ENCODE measurements at places on chromosomes 6 and 20.

DNA sequence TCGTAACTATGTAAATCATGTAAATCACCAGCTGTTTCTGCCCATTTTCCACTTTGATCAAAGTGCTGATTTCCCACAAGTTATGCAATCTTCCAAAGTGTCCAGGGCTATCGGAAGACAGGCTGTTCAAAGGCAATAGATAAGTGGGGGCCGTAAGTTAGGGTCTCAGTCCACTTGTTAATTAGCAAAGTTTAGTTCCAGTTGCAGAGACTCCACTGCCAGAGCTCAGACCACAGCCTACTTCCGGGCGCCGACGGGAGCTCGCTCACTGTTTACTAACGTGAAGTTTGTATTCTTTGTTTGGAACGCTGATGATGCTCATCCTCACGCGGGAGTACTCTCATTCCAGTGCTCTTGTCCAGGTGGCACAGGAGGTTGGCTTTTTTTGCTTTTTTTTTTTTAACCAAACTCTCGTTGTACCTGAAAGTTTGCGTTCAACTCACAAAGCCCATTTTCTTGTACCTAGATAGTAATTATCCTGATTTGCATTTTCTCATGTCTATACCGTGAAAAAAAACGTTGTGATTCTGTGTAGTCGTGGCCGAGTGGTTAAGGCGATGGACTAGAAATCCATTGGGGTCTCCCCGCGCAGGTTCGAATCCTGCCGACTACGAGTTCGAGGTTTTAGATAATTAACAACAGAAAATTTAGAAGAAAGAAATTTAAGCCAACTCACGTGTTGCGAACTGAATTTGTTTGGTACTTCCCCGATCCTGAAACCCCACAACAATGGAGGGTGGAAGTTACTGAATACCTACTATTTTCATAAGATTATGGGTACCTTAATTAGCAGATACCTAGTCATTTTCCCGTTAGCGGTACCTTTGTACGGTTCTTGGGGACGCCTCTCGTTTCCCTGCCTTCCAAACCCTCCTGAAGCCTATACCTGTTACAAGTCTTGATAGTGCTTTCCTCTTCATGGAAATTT lies 29.9 kb upstream of the ZNF184 start:
- DNase-seq = peak; percentile 44

DNA sequence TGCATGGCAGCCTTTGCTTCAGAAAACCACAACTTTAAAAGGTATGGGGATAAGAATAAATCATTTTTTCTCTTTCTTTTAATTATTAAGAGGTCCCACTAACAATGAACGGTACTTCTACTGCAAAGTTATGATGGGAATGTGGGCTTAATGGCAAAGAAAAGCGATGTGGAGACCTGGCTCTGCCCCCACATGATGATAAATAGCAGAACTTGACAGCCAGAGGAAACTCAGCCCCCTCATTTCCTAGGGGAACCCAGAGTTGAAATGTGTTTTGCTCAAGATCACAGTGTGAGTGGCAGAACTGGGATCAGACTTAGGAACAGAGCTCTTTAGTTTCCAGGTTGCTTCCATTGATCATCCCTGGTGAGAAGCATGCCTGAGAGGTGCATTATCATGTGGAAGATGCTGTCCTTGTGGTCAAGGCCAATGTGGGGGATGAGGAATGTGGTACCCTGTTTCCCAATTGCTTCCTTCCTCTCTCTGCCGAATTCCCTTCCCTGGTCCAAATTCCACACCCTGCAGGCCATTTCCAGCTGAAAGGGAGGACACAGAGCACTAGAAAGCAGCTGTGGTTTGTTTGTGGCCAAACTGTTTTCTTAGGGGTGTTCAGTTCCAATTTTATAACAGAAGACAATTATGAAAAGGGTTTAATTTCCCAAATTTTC lies 66.0 kb downstream of the BACH2 start:
- no peak for DNase-seq

GRCh38 chr6:107436881-107437280 lies 22.5 kb downstream of the PDSS2 start:
- DNase-seq = no peak

DNA sequence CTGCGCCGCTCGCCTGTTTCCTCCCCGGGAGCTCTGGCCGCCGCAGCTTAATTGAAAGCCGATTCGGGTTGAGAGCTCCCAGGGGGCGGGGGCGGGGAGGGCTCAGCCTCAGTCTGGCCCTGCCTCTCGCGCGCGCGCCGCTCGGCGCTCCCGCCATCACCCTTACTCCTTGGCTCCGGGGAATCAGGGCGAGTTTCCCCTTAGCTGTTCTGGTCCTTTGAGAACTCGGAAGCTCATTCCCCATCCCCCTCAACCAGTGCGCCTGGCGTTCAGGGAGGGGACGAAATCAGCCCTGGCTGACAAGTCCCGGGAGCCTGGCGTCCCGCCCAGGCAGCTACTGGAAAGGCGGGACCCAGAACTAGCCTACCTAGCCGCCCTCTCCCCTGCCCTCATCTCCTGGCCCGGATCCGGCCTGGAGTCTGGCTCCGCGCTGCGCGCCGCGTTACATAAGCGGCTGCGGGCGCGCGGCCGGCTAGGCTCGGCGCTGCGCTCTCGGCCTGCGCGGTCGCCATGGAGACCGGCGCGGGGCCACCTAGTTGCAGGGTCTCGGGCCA lies 2.8 kb downstream of the SLC12A5 start:
- DNase-seq = no peak

DNA sequence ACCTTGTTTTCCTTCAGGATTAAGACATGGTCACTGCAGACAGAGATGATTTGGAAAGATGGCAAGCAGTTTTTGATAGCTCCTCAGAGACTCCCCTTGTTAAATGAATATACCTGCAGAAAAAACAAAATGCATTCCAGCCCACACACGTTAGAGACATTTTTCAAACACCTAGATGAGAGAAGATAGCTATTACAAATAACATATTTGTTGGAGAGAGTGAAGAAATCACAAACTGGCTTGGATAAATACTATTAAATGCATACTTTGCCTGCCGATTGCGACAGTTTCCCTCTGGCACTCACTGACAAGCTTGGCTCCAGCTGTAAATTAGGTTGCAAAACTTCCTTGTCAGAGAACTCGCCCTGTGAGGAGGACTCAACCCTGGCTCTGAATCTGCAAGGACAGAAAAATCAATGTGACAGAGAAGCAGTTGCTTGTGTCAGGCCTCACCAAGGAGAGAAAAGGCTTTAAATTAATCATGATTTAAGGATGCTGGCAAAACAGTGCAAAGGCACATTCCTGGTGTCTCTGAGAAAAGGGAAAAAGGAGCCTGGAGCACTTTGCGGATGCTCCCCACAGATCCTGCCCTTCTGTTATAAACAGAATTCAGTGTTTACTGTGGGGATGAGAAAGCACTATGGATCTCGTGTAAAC lies 423.7 kb upstream of the MARCKS start:
- DNase-seq = no peak

DNA sequence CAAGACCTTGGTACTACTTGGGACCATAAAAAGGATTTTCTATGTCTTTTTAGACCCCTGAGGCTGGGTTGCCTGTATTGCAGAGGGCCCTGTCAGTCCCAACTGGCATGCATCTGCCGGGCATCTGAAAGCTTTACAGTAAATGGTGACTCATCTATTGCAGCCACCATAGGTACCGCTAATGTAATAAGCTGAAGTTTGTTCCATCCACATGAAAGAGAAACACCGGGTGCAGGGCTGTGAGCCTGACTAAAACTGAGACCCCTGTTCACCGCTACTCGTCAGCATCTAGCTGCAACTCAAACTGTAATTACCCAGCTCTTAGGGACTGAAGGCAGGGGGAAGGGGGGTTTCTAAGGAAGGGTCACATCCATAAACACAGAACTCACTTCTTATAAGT lies 49.5 kb downstream of the TRERF1 start:
- peak; percentile 57 for DNase-seq

GRCh38 chr20:63151554-63152321 lies 64.2 kb downstream of the YTHDF1 start:
- DNase-seq = no peak
